Stimulated activated CD4-positive, alpha-beta T cell treated with anti-CD3 and anti-CD28 coated beads, Interleukin-12 subunit alpha, Interleukin-12 subunit beta, amount 100 ng/mL, for 4 hours (primary cell): ENCODE measurements at places on chromosomes 11 and 22.

- DNase-seq, result no peak
Measured at GRCh38 chr22:25800766-25801165, 58.8 kb downstream of the MYO18B start.

- no peak for DNase-seq
Measured at GRCh38 chr22:24437741-24438328, 10.4 kb downstream of the ADORA2A start.

DNA sequence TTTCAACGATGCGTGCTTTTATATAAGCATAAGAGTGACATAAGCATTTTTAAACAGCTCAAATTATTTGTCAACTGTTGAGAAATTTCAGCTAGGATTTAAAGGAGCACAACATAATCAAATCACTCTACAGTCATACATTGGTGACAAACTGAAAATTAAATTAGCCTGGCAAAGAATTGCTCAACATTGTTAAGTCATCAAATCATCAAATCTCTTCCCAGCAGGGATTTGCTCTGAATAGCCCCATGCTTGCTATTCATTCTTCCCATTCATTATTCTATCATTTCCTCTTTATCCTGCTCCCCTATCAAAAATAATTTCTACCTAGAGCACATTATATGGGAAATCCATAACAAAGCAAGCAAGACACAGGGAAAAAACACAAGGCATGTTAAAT, 198.7 kb upstream of the LUZP2 start:
- no peak for DNase-seq

DNA sequence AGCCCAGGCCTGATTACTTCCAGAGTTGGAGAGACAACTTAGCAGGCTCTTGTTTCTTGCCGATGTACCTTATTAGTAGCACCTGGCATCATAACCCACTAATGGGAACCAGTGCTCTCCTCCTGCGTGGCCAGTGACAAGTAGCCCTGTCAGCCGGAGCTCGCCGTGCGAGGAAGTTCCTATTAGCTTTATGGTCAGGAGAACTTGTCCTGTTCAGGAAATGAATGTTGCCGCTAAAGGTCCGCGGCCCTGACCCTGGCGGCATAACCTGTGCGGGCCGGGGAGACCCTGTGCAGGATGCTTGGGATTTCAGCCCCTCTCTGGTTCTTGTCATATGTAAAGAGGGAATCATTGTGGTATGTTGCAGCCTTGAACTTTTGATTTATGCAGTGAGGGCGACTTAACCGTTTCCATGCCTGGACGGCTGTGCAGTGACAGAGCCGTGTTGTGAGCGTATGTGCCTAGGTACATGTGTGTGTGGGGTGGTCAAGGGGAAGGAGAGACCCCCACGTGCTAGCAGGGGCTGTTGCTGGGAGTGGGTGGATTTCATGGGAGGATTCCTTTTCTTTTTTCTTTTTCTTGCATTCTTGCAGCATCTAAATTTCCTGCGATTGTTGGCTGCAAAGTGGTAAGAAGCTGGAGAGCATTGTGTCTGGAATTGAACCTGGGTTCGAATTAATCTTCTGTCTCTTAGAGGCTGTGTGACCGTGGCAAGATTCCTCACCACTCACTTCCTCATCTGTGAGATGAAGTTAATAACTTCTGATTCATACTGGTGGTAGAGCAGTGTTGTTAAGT, 15.2 kb downstream of the ZBTB16 start:
- DNase-seq, result no peak

DNA sequence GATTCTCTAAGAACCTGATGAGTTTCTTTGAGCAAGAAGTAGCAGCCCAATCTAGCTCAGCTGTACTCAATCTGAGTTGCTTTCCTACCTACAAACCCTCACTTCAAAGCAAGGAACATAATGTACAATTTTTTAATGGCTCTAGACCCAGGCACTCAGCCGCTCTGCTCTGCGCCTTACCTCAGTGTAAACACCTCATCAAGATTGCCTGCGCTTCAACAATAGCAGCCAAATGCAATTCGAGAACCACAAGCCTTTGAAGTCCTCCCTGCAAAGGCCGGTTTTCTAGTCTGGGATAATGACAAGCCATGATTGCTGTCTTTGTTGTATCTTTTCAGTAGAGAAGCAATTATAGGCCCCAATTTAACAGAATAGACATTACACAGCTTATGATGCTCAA, 38.0 kb downstream of the JHY start:
- no peak for DNase-seq

GRCh38 chr22:24803064-24803542, 2.9 kb upstream of the SGSM1 start:
- peak; percentile 64 for DNase-seq

- DNase-seq, result no peak
Measured at GRCh38 chr11:36365907-36366306, 69.8 kb downstream of the PRR5L start.

DNA sequence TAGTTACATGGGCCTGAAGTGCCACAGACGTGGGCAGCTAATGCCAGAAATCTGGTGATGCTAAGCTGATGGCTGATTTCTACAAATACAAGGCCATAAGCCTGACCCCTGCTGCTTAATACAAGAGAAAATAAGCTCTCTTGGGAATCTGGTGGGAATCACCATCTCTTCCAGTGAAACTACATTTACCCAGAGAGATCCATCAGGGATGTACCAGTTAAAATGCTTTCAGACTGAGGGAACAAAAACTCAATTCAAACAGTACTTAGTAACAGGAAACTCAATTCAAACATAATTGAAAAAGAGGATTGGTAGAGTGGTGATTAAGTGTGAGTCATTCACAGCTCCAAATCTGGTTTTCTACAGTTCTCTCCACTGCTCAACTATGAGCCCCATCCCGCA, 1.7 kb upstream of the CAVIN3 start:
- no peak for DNase-seq

GRCh38 chr22:46573781-46574437, 36.5 kb upstream of the CELSR1 start:
- no peak for DNase-seq

DNA sequence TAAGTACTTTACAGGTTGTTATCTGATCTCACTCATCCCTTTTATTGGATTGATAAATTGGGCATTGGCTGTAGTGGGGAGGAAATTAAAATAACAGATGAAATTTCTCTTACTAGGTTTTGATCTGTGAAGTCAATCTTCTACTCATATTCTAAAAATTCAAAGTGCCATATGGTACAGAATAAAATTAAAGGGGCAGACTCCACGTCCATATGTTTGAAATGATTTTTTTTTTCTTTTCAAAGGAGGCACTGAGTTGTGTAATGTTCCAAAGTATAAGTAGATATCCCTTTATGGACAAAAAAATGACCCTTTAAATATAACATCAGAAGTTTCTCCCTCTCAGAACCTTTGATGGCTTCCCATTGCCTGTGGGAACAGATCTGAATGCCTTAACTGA, 207.4 kb downstream of the DBX1 start:
- no peak for DNase-seq

GRCh38 chr11:107608809-107609208, 17.9 kb downstream of the ELMOD1 start:
- DNase-seq, result no peak

- no peak for DNase-seq
Measured at GRCh38 chr11:57646799-57647303, 2.9 kb downstream of the YPEL4 start.

DNA sequence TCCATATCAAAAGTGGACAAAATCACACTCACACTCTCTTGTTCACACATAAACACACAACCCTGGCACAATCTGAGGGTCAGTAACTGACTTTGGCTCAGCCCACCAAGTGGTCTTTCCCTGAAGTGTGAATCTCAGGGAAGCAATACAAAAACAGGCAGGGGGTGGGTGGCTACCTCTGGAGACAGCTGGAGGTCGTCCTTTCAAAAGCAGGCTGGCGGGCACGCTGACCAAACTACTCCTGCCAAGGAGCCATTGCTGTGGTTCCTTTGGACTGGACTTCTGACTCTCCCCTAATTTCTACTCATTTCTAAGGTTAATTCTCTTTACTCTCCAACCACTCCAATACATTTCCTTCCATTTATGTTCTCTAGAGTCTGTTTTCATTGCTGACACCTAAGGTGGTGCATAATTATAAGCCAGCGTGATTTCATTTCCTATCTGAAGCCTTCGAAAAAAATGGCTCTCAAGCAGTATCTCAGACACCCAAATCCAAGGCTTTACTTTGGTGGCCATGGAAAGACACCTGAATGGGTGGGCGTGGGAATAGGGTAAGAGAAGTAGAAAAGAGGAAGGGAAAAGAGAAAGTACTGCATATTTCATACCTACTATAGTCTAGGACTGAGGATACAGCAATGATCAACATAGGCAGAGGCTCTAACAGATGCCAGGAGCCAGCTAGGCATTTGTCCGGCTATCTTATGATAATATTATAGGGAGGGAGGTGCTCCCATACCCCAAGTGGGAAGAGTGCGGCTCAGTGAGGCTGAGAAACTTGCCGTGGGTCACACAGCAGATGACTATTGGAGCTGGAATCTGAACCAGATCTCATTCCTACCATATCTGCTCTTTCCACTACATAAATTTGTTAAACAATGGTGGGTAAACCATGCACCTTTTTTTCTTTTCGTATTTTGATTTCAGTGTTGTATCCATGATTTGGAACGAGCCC, 22.0 kb downstream of the FZD4 start:
- no peak for DNase-seq

DNA sequence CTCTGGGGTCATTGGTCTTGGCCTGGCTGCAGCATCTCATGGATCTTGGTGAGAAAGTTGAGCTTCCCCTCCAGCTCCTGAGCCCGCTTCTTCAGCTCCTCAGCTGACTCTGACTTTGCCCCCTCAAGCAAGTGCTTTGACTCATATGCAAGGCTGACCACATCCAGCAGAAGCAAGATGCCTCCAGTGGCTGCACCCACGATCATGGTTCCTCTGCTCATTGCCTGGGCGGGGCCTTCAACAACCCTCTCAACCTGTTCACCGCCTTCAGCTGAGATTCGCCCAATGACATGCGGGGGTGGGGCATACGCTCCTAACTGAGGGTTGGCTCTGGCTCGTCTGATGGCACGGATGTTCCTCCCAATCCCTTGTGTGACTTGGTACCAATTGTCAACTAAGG, 11.9 kb downstream of the APOL2 start:
- no peak for DNase-seq

DNA sequence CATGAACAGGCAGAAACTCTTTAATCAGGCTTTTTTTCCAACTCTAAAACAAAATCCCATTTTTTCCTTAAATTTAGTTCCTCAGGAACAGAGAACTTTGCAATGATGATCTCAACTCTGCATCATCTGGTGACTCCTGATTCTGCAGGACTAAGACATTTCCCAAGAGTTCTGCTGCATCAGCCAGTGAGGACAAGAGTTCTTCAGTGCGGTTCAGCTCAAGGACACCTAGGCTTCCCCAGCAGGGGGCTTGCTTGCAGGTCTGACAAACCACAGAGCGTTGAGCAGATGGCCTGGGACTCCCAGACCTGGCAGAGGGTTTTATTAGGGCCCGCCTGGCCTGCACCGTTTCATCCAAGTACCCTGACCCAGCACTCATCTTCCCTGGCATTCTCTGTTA, 6.4 kb downstream of the CDCA5 start:
- DNase-seq, result no peak

GRCh38 chr11:1345737-1346513, 36.5 kb upstream of the TOLLIP start:
- no peak for DNase-seq

DNA sequence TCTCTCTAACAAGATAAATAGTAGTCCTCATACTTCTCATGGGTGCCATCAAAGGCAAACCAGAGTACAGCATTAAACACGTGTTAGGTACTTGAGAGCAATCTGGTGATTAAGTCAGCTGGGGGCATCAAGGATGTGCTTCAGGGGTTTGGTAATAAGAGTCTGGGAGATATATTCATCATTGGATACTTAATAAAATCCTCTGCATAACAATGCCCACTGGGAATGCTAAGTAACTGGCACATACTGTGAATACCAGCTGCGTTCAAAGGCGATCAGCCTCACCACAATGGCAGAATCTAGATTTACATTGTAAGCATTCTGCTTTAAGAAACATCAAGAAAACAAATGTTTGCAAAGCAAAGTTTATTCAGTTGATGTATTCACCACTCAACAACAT, 268.6 kb upstream of the PITPNB start:
- DNase-seq, result no peak

DNA sequence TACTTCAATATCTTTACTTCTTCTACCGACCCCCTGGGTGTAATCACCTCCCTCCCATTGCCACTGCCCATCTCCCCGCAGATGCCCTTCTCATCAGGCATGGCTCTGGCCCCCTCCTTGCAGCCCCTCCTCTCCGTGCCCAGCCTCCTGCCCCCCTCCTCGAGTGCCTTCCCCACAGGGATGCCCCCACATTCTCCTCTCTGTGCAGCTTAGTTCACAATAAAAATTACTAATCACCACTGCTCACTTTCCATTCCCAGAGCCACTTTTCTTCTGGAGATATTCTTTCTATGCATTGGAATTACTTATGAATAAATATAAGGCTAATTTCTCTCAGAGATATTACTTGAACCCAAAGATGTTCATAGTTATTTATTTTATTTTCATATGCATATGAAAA, 22.1 kb downstream of the IFITM10 start:
- DNase-seq, result no peak

- DNase-seq, result no peak
Measured at GRCh38 chr22:40853333-40853732, 3.1 kb downstream of the ST13 start.

GRCh38 chr11:75262961-75263852, 22.6 kb downstream of the TPBGL start:
- DNase-seq, result no peak

DNA sequence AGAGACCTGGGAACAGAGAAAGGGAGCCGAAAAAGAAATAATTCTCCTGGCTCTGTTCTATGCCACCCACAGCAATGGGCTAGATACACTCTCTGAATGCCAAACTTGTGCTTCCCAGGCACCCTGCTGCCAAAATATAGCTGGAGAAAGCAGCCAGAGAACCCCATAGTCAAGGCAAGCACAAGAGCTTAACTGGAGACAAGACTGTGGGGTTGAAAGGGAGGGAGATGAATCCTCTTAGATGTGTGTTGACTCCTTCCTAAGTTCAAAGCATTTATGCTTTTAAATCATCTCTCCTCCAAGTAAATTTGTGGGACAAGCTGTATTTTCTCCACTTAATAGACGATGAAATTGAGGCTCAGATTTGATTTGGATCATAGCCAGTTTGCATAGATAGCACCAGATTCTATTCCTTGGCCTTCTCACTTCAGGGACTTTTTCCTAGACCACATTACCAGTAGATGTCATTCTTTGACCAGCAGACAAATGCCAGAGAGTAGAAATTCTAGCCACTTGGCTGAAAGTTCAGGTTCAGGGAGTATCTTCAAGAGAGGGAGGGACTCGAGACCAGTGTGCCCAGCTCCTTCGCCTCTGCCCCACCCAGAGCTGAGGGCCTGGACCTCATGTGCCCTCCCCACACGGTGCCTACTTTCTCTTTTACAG, 16.5 kb upstream of the ETS1 start:
- no peak for DNase-seq

- DNase-seq, result no peak
Measured at GRCh38 chr11:3123761-3124733, 41.1 kb downstream of the OSBPL5 start.

- no peak for DNase-seq
Measured at GRCh38 chr22:29750559-29751538, 16.0 kb downstream of the ZMAT5 start.

GRCh38 chr22:30212363-30212995, 34.1 kb downstream of the LIF start:
- no peak for DNase-seq

- no peak for DNase-seq
Measured at GRCh38 chr11:11344045-11344444, 9.0 kb downstream of the CSNK2A3 start.
